AML-193 (cell line): ENCODE measurements at places on chromosomes 7 and 10.

- no peak for DNase-seq
Measured at GRCh38 chr10:21520949-21521348, 4.5 kb downstream of the SKIDA1 start.

DNA sequence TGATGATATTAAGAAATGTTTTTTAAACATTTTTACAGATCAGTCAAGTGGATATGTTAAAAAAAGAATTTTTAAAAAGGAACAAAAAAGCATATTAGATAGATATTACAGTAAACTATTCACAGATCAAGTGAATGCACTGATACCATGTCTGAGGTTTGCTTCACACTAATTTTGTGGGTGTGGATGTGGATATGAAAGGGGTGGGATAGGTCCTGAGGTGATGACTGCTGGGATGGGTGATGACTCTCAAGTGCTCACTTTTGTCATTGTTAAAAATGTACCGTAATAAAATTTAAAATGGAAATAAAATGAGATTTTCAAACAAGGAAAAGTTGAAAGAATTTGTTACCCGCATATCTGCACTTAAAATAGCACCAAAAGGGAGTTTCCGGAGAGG, 54.1 kb downstream of the AGMO start:
- no peak for DNase-seq

- no peak for DNase-seq
Measured at GRCh38 chr7:155438777-155439176, 19.2 kb upstream of the EN2 start.

GRCh38 chr7:74479961-74480829, 26.5 kb downstream of the GTF2IRD1 start:
- DNase-seq = no peak

DNA sequence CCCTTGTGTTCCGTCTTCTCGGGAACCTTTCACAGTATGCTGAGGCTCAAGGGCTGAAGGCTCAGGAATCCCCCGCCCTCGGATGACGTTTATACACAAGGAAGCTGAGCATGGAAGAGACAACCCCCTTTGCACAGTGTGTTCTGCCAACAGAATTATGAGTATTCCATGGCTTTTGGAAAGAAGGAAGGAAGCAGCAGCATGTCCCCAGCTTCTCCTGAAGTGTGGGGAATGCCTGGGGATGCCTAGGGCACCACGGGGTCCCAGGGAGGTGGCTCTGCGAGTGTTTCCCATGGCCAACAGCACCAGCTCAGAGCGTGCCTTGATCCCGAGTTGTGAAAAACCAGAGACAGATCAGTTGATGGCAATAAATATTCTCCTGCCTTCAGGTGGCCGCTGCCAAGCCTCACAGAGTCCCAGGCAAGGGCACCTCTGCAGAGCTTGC, 88.8 kb upstream of the DDC start:
- DNase-seq = no peak

DNA sequence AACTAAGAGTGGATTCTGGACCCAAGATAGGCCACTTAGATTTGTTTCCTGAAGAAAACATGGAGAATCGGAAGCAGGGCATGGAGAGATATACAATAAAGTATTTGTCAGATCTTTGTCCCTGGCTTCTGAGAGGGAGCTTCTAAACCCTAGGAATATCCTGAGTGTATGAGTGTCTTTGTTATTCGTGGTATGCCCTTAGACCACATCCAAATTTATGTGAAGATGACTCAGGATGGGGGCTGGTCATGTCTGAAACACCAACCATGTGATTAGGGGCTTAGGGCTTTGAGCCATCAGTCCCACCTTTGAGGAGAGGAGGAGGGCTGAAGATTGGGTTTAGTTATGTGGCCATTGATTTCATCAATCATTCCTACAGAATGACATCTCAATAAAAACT, 69.7 kb upstream of the PLPP4 start:
- DNase-seq = no peak

GRCh38 chr10:30435073-30435422, 1.1 kb downstream of the MAP3K8 start:
- DNase-seq = no peak

- peak; percentile 33 for DNase-seq
Measured at GRCh38 chr10:72337039-72337629, 17.6 kb downstream of the DNAJB12 start.

GRCh38 chr10:48707472-48707871, 22.8 kb downstream of the WDFY4 start:
- DNase-seq = no peak

- no peak for DNase-seq
Measured at GRCh38 chr7:47511699-47512370, 70.1 kb downstream of the TNS3 start.

GRCh38 chr10:124642088-124642710, 102.0 kb downstream of the FAM53B start:
- DNase-seq = no peak

GRCh38 chr7:37336259-37336658, 112.4 kb downstream of the ELMO1 start:
- no peak for DNase-seq

- no peak for DNase-seq
Measured at GRCh38 chr7:12770227-12770975, 83.0 kb downstream of the ARL4A start.

- DNase-seq = no peak
Measured at GRCh38 chr7:129851809-129852208, 101.0 kb downstream of the UBE2H start.

- no peak for DNase-seq
Measured at GRCh38 chr7:44059219-44060090, 5.9 kb downstream of the PGAM2 start.
